ENCODE measurements at places on chromosomes 6 and 20.

DNA sequence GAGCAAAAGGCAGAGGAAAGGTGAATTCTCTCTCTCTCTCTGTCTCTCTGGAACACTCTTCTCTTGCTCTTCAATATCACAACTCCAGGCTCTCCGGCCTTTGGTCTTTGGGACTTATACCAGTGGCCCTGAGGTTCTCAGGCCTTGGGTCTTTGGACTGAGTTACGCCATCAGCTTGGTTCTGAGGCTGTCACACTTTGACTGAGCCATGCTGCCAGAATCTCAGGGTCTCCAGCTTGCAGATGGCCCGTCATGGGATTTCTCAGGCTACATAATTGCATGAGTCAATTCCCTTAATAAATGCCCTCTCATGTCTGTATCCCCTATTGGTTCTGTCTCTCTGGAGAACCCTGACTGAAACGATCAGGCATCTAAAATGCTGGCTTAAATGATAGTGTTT, 12.9 kb downstream of the BTN2A1 start:
- no peak for DNase-seq

GRCh38 chr6:155517294-155517693, 61.7 kb upstream of the NOX3 start:
- no peak for DNase-seq

DNA sequence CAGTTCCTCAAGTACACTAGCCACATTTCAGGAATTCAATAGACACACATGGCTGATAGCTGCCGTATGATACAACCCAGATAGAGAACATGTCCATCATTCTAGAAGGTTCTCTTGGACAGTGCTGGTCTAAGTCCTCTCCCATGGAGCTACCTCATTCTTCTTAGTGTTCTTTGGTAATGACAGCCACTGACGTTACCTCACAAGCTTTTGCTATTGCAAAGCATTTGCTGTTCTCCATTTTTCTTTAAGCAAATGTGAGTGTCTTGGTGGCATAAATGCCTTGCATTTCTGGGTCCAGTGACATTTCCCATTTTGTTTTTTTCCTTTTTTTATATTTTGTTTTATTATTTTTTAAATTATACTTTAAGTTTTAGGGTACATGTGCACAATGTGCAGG, 8.3 kb upstream of the CEBPB start:
- DNase-seq, result no peak

DNA sequence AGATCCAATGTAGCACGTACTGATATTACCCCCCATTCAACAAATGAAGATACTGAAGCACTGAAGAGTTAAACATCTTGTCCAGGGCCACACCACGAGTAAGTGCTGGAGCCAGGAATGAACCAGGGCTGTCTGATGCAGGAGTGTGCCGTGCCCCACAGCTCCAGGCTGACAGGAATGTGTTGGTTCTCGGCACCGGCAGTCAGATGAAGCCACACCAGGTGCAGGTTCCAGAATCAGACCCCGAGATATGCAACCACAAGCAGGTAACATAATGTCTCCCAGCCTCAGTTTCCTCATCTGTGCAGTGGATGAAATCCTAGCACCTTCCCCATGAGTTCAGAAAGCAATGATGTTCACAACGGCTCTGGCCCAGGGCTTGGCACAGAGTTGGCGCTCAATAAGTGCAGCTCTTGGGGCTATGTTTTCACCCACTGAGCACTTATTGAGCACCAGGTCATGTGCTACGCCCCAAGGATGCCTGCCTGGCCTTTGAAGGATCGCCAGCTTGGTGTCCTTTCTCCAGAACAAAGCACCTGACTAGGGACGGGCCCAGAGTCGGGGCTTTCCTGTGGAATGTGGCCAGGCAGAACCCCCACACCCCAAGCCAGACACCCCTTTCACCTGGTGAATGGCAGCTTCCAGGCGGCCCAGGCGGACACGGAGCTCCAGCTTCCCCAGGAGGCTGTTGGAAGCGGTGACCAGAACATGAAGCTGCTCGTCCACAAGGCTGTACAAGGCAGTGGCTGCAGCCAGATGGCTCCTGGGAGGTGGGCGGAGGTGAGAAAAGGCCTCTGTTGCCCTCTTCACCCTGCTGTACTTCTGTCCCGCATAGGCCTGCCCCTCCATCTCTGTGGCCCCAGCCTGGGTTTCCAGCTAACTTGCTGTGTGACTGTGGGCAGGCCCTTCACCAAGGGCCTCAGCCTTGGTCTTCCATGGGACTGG, 41.3 kb downstream of the KIAA1755 start:
- DNase-seq, result no peak

DNA sequence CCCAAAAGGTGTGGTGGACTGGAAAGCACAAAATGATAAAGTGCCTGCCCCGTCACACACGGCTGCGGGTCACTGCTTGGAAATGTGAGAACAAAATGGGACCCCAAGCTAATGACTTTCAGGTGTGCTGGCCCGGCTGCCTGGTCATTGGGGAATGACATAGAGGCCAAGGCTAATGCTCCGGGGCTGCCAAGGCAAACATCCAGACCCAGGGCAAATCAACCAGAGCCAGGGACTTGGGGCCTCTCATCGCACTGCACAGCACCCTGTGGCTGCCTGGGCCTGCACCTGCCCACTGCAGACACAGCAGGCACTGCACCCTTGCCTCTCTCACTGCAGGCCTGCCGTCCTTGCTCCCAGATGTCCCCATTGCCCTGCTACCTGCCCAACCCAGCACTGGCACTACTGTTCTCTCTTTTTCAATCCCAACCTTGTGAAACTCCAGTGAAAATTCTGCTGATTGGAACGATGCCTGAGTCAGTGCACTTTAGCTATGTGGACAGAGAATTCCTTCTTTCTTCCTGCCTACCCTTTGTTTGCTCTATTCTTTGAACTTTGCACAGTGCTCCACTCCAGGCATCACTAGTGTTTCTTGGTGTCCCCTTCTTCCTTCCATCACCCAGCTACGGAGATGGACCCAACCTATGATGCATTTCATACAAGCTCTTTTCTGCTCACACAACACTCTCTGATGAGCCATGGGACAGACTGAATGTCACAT, 849.5 kb downstream of the MAFB start:
- DNase-seq, result no peak

- DNase-seq, result peak; percentile 23
Measured at GRCh38 chr20:59770270-59770669, 163.2 kb downstream of the SYCP2 start.

GRCh38 chr6:104601131-104601651, 258.5 kb downstream of the HACE1 start:
- DNase-seq, result no peak

GRCh38 chr6:114312931-114313330, 29.9 kb downstream of the HS3ST5 start:
- DNase-seq, result no peak

DNA sequence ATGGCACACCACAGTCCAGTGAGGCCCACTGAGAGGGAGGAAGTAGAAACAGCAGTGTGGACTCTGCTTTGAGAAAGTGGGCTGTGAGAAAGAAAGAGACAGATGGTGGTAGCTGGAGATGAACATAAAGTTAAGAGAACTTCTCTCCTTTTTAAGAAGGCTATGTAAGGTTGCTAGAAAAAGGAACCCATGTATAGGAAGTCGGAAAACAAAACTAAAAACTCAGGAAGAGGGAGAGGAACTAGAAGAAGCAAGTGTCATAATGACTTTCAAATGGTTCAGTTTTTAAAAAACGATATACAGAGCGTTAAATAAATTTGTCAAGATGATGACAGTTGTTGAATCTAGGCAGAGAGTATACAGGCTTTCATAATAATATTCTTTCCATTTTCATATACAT, 25.4 kb upstream of the GMNN start:
- DNase-seq, result no peak

- DNase-seq, result no peak
Measured at GRCh38 chr6:14367296-14367695, 249.7 kb downstream of the CD83 start.

GRCh38 chr6:165644586-165645266, 18.3 kb downstream of the PDE10A start:
- no peak for DNase-seq

DNA sequence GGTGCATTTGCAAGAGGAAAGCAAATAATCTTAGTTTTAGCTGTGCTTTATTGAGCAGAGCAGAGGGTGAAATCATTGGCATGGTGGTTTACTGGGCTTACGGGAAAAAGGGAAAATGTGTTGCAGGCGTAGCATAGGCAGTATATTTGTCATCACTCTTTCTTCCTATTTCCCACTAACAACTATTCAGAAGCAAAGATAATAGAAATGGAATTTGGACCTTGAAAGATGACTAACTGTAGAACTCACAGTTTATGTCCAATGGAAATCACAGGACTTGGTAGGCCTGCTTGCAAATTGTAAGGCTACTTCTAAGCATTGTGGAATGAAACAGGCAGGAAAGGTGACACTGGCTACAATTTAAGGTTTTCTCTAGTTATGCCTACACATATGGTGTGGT, 611.9 kb upstream of the MAN1A1 start:
- DNase-seq, result no peak

GRCh38 chr6:64685401-64685800, 1021.6 kb downstream of the EYS start:
- DNase-seq, result no peak

DNA sequence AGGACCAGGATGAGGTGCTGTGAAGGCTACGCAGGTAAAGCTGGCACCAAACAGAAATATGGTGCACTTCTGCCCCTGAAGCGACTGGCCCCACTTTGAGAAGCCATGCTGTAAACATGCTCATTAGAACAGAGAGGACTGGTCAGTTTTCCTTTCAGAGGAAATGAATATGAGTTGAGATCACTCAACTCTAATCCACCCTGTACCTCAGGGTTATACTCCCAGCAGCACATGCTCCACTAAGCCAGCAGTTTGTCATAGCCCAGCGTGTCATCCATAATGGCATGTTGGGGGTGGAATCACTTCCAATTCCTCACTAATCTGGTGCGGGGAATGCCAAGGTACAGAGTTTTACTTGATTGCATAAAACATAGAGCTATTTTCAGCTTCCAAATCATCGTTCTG, 98.1 kb downstream of the HIVEP2 start:
- no peak for DNase-seq

- DNase-seq, result no peak
Measured at GRCh38 chr20:55067158-55067825, 591.9 kb downstream of the DOK5 start.

- DNase-seq, result peak; percentile 62
Measured at GRCh38 chr20:59948828-59949720, 8.9 kb downstream of the FAM217B start.

GRCh38 chr6:42448391-42448790, 3.3 kb downstream of the TRERF1 start:
- no peak for DNase-seq

DNA sequence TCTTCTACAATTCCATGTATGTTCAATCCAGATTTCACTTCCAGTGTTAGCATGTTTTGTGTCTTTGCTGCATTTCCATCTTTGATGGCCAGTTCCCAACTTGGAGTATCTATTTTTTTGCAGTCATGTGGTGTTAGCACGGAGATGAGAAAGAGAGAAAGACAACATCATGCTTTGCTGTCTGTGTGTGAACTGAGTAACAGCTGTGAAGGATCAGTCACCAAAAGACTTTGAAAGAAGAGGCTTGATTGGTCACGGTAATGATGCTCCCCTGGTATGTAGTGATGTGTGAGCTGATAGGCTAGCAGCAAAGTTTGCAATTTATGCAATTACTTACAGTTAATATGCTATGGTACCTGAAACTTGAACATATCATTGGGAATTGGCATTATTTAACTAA, 731.3 kb upstream of the NRSN1 start:
- no peak for DNase-seq

- peak; percentile 88 for DNase-seq
Measured at GRCh38 chr6:112337209-112337638, 9.9 kb upstream of the RFPL4B start.

- peak; percentile 72 for DNase-seq
Measured at GRCh38 chr6:52233975-52234823, 10.1 kb downstream of the IL17F start.

DNA sequence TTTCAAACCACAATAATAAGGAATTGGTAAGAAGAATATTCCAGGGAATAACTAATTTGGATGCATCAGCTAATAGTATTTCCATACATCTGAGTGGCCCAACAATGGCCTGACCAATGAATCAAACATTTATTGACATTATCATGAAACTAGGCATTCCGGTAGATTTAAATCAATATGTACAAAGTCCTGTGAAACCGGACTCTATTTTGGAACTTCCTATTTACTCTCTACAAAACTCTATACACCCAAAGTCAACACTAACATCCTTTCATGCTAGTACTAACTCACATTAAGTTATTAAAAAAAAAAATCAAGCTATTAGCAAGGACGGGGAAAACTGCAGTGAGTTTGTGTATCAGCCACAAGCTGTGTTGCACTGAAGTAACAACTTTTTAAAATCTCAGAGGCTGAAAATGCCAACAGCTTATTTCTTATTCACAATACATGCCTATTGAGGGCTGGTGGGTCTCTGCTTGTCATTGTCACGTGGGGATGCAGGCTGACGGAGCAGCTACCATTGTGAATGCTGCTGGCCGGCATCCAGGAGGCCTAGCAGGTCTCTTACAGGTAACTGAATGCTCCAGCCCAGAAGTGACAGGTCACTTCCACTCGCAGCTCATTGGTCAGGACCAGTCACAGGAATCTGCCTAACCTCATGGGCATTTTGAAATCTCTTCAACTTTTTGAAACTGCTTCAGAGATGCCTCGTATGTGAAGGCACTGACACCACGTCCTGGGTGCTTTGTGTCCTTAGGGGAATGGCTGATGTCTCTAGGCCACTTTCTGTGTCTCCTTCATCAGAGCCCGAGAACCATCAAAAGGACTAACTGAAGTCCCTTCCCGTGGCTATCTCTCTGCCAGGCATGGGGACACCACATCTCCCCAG, 76.3 kb downstream of the SLC22A23 start:
- DNase-seq, result no peak

- peak; percentile 9 for DNase-seq
Measured at GRCh38 chr6:73451223-73452106, 632 bp downstream of the CGAS start.

GRCh38 chr6:87583822-87584221, 6.0 kb downstream of the RARS2 start:
- no peak for DNase-seq

GRCh38 chr6:35128042-35128441, 13.1 kb downstream of the TCP11 start:
- no peak for DNase-seq

GRCh38 chr6:128600397-128600951, 80.1 kb upstream of the PTPRK start:
- DNase-seq, result no peak

DNA sequence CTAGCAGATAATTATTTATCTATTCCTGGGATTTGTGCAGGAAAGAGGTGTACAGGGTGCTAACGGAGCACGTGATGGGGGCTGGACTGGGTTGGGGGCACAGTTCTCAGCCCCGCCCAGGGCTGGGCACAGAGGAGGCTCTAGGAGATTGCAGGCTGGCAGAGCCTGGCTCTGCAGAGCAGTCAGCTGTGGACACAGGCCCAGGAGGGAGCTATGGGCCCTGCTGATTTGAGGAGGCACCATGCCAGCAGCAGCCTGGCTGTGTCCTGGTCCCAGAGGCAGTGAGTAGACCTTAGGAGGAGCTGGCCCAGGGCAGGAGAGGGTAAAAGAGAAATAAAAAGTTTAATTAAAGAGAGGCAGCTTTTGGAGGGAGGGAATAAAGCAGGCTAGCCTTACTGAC, 19.3 kb downstream of the MAFB start:
- DNase-seq, result no peak
